AG10803 (cell line): ENCODE measurements at places on chromosomes 4 and X.

DNA sequence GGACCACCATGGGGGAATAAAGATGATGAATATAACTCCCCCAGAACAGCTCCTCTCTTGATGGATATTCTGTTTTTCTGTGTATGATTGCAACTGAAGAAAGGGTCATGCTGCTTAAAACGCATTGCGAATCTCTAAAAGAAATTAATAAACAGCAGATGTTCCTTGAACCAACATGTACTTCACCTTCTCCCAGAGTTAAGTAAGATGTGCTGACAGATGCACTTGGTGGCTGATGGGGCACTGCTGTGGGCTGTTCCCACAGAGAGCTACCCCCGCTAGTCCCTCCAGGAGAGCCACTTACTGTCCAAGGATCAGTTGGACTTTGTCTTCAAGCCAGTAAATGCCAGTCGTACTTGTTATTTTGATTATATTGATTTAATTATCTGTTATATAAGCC is 26.3 kb upstream of the C4orf54 start:
- no peak for DNase-seq

DNA sequence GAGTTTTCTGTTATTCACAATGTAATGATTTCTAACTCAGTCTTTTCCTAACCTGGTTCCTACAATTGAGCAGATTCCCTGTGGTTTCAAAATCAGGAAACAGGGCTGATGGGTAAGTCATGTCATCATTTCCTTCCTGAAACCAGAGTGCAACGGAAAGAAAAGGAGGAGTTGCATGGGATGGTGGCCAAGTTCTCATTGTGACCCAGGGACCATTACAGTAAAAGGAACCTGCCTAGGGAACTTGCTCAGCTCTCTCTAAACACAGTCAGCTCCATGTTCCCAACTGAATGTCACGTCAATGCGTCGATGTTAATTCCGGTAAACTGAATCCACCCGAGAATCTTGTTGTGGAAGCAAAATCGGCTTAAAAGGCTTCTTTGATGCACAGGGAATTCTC is 51.2 kb downstream of the LGI2 start:
- DNase-seq = peak; percentile 49

GRCh38 chrX:38959736-38960135 is 158.5 kb downstream of the MID1IP1 start:
- no peak for DNase-seq

DNA sequence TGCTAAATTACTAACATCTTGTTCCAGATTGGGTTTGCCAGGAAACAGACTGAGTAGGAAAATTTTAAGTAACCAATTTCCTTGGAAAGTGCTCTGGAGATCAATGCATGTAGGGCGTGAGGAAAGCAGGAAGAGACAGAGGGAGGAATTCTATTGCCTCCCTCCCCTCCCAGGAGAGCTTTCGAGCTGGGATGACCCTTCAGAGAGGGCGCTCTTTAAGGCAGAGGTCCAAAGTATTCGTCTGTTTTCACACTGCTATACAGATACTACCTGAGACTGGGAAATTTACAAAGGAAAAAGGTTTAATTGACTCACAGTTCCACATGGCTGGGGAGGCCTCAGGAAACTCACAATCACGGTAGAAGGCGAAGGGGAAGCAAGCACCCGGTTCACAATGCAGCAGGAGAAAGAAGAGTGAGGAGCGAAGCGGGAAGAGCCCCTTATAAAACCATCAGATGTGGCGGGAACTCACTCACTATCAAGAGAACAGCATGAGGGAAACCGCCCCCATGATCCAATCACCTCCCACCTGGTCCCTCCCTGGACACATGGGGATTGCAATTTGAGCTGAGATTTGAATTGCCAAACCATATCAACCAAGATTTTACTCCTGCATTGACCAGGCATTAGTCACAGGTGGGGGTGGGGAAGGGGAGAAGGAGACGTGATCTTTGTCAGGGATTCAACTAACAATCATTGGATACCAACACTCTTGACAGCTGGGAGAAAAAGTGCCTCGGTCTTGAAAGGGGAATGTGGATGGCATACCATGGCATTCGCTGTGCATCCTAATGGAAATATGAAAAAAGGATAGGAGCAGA is 63.8 kb downstream of the SLITRK2 start:
- no peak for DNase-seq
